ENCODE measurements at places on chromosomes 6 and 20. TPM values are rescaled to one million over a fixed set of nuclear protein-coding genes. Genes with fewer than 3 reads are reported as not detected.

The ALDH5A1 gene
- total RNA-seq, result 4.0 TPM

The LY6G6D gene
- not detected for total RNA-seq

The ZC3H12D gene
- 50.0 TPM for total RNA-seq

The TFAP2D gene
- not detected for total RNA-seq

The ANGPT4 gene
- not detected for total RNA-seq

The OPRL1 gene
- total RNA-seq, result 0.35 TPM

The EIF6 gene
- total RNA-seq, result 43.2 TPM

The TUBB1 gene
- total RNA-seq, result not detected

The SLC2A10 gene
- not detected for total RNA-seq

The RIPPLY2 gene
- not detected for total RNA-seq

The CLVS2 gene
- not detected for total RNA-seq

DNA sequence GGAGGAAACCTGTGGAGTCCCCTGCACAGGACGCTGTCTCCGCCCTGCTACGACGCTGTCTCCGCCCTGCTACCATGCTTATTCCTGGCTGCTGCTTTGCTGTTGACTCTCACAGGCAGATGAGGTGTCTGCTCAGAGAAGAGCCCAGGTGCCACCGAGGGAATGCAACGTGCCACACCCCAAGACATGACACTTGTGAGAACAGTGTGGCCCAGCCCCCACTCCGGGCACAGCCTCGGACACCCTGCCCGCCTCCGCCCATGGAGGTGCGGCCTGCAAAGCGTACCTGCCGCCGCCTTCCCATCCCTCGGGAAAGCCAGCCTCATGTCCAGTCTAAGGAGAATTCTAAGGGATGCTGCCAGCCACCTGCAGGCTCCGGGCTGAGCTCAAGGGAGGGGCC is 15.6 kb upstream of the MRGBP start:
- no peak for DNase-seq

DNA sequence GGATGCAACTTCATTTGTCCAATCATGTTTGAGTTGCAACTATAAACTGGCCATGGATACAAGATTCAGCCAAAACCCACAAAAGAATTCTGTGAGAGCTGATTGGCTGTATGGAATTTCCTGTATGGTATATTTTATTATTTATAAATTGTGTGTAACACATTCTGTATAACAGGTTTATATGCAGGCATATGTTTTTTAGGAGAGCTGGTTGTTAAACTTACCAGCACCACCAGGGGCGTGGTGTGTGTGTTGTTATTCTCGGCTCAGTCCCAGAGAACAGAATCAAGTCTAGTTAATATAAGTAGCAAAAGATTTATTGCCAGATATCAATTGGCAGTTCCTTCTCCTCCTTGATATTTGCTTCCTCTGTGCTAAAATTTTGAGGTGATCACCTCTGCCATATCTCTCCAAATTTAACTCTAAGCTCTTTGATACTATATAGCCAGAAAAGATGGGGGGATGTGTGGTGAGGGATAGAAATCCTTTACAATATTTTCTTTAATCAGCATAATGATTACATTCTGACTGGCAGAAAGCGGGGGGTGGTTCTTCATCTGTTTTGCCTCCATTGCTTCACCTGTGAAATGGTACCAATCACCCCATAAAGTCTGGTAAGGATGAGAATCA is 22.9 kb downstream of the CNBD2 start:
- no peak for DNase-seq

GRCh38 chr6:130245267-130245666 is 22.5 kb upstream of the SAMD3 start:
- no peak for DNase-seq

DNA sequence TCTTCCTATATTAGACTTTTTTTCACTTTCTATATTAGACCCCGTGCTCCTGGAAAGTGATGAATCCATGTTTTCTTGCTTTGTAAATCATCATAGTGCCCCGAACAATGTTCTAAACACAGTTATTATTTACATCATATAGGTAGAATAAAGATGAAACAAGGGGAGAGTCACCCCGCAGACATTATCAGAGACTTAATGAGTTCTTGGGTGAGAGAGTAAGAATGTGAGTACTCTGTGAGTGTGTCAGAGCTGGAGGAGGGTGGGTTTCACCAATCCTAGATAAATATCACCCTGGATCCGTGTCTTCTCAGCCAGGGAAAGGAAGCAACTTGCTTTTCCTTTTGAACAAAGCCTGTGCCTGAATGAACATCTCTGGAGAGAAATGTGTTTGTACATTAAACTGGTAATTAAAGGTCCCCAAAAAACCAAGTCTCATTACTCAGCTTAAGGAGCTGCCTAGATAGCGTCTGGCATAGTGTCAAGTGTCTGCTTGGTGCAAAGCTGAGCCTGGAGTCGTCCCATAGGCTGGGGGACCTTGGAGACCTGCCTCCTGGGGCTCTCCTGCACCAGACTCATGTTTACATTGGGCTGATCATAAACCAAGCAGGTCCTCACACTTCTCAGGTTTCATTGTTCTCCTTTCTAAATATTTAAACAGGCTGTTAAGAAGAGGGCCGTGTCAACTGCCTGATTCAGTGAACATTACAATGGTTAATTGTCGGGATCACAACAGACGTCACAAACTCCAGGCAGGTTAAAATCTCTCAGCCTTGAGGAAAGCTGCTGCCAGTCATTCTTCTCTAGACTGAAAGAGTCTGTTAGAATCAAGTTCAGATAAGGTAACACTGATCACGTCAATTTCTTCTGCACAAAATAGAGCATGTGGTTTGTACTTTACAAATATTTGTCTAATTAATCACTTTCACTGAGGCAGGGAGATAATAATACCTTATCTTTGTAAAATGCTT is 179.7 kb upstream of the MYLIP start:
- DNase-seq, result no peak

- peak; percentile 1 for DNase-seq
These were observed at the start of gene TDRD6 for GRCh38 chr6:46687619-46688097. TSS of gene TDRD6 (plus strand) at chr6:46687885. CDS start at chr6:46688129, 244 bp downstream.

GRCh38 chr20:584161-584970 is 25.7 kb downstream of the TCF15 start:
- no peak for DNase-seq

DNA sequence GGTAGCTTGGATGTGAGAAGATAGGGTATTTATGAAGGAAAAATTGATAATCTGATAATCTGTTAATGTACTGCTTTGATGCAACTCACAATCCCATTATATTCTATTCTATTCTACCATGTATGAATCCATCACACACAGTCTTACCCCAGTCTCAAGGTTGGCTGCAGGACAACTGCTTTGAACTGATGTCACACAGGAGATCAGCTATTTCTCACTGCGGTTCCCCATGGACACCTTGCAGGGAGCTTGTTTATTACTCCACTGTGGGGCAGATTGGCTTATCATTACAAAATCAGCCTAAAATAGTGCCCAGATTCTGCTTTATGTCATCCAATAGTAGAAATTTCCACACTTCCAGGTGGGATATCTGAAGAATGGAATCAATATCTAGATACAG is 61.0 kb upstream of the HS3ST5 start:
- DNase-seq, result no peak

DNA sequence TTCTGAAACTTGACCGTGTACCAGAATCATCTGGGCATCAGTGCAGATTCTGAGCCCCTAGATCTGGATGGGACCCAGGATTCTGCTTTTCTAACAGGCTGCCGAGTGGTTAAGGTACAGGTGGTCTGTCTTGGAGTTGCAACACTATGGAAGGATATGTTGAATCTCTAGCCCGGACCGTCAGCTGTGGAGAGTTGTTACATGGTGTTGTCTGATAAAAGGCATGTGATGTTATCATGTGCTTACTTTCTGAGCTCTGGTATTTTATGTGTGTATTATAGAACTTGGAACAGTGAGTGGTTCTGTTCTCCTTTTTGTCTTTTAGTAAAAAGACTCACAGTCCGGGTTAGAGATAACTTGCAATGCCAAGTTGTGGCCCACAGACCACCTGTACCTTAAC is 123.0 kb downstream of the JARID2 start:
- no peak for DNase-seq

DNA sequence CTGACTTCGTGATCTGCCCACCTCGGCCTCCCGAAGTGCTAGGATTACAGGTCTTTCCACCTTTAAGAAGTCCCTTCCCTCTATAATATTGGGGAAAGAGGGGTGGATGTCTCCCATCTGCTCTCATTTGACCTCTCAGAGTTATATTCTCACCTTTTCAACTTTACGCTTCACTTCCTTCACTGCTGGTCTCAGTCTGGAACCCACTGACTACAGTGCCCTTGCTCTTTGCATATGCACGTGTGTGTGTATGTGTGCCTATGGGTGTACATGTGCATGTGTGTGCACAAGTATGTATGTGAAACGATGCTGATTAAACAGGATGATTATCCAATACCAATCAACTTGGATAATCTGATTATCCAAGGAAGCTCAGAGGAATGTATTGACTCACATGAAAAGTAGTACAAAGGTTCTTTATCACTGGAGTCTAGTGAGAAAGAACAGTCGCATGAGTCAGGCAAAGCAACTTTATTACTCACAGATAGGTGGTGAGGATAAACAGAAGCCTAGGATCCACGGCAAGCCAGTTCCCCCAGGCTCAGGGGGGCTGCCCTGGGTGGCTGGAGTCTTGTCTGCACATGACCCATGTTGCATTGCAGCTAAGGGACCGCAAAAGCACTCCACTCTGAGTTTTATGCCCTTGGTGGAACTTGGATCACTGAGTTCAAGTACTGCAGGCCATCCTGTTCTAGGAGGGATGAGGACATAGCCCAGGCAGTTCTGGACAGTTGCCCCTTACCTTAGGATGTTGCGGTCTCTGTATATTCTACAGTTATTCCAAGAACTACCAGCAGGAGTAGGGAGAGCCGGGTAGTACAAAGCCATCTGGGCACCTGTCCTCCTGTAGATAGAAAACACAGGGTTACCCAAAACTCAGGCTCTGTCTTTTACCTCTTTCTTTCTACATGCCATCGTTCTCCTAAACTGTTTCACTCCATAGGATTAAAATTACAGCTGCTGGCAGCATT is 50.9 kb downstream of the SNRNP48 start:
- DNase-seq, result no peak

GRCh38 chr20:20344476-20344875 is 23.4 kb upstream of the INSM1 start:
- DNase-seq, result no peak

- no peak for DNase-seq
These were observed 6.6 kb downstream of the HTR1B start for GRCh38 chr6:77456531-77457248.

DNA sequence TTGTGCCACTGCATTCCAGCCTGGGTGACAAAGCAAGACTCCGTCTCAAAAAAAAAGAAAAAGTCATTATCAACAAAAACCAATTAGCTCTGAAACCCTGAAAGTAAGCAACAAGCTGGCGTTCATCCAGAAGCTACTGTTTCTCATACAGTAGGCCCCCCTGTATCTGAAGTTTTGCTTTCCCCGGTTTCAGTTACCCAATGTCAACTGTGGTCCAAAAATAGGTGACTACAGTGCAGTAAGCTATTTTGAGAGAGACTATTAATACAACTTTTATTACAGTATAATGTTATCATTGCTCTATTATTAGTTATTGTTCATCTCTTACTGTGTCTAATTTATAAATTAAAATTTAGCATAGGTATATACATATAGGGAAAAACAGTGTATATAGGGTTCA is 135.1 kb downstream of the KIF16B start:
- DNase-seq, result no peak

DNA sequence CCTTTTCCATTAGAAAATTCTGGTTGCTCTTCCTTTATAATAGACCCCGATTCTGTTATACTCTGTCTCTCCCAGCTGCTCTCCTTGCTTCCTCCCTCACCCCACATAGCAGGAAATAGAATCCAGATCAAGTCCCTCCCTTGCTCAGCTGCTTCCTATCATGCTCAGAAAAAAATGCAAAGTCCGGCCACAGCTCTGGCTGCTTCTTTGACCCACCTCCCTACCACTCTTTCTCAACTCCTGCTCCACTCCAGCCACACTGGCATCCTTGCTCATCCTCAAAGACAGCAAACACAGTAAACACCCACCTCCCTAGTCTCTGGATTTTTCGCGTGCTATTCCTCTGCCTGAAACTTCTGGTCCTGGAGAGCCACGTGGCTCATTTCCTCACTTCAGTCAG is 9.1 kb upstream of the SLC22A16 start:
- DNase-seq, result no peak

DNA sequence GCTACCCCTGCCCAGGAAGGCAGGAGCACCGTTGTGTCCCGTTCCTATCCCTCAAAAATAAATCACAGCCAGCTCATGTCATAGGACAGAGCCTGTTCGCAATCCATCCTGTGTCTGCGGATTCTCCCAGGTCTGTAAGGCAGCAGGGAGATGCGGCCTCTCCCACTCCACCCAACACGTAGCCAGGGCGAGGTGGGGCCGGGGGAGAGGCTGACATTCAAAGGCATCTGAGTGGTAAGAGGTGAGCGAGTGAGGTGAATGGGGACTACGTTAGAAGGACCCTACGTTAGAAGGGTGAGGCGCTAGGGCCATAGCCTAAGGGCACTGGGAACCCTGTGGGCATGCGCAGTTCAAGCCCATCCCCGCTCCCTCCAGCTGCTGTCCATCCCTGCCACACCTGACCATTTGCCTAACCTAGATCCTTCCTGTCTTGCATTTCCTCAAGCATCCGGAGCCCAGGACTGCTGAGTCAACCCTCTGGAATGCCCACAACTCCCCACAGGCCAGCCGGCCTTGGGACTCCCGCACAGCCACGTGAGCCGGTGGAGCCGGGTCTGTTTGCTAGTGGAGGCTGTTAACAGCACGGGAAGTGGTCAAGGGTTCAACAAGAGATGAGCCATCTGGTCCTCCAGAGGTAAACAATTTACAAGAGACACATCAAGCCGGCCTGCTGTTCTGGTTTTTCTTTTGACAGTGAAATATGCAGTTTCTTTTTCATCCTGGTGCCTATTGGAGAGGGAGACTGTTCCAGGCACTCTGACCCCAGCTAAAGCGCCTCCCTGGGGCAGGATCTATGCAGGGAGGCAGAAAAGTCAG is 45.9 kb downstream of the RIPOR3 start:
- no peak for DNase-seq

DNA sequence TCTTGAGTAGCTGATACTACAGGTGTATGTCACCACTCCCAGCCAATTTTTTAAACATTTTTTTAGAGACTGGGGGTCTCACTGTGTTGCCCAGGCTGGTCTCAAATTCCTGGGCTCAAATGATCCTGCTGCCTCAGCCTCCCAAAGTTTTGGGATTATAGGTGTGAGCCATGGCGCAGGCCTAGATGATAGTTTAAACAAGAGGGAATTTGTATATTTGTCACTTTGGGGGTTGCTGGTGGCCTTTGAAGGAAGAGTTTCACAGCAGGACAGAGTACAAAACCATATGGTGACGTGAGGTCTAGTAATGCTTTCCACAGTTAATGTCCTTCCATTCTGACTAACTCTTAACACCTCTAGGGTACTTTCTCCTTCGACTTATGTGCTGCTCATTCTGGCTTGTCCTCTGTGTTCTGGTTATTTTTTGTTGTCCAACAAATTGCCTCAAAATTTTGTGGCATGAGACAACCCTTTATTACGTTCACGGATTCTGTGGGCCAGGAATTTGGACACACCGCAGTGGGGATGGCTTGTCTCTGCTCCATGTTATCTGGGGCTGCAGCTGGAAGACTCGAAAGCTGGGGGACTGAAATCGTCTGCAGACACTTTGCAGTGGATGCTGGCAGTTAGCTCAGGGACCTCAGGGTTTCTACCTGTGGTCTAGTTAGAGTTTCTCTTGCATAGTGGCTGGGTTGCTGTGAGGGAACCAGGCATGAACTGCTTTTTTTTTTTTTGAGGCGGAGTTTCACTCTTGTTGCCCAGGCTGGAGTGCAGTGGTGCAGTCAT is 23.0 kb upstream of the IER3 start:
- DNase-seq, result no peak

- no peak for DNase-seq
These were observed 34.9 kb downstream of the OSTM1 start for GRCh38 chr6:108039681-108040080.

- DNase-seq, result no peak
These were observed 117.7 kb downstream of the SMOC2 start for GRCh38 chr6:168558686-168559085.

- no peak for DNase-seq
These were observed 144.3 kb upstream of the SULF2 start for GRCh38 chr20:47929368-47930115.

Data from CD8-positive, alpha-beta T cell (primary cell).